Heart right ventricle (tissue), 16 donors: ENCODE measurements at places on chromosomes 1 and 21. TPM values are rescaled to one million over a fixed set of nuclear protein-coding genes. Genes with fewer than 3 reads are reported as not detected.

- H3K27ac ChIP-seq = no peak overlapping the region
- no peaks in the 10 kb centered on the region for H3K36me3 ChIP-seq
- H3K4me1 ChIP-seq = no peaks in the 10 kb centered on the region
Measured at GRCh38 chr1:83741770-83742169, 257.2 kb downstream of the TTLL7 start.

BSND gene
- total RNA-seq = not detected

DENND2C gene
- 3.6 TPM for total RNA-seq

DNA sequence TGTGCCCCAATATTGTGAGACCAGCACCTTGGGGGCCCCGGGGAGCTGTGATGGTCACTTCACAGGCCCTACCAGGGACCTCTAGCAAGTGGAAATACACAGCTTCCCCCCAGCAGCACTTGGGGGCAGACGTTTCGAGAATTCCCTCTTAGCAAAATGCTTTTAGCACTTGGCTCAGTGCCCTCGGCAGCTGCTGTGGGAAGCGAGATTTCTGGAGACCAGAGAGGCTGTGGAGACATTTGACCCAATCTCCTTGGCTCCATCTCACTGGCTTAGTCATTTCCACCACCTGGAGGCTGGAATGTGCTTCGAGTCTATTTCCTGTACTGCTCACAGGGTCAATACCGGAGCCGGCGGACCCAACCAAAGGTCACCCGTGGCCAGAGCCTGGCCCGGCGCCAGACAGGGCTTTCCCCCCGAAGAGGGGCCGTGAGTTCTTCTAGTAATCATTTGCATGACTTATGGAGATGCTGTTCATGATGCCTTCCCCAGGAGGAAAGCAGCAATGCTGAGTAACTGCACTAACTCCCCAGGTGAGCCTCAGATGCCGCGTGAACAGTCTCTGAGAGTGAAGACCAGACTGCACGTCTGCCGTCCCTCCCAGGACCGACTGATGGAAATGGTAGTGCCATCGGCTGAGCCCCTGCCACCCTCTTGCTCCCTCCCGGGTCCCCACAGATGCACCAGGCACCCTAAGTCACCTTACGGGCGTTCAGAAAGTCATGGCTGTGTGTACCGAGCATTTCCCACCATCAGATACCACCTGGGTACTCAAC, 4.4 kb upstream of the C2CD2 start:
- H3K4me3 ChIP-seq = no peak overlapping the region
- peaks cover 9% of the 10 kb centered on the region for H3K27me3 ChIP-seq
- DNase-seq = peak; percentile 72
- no peaks in the 10 kb centered on the region for H3K36me3 ChIP-seq

DNA sequence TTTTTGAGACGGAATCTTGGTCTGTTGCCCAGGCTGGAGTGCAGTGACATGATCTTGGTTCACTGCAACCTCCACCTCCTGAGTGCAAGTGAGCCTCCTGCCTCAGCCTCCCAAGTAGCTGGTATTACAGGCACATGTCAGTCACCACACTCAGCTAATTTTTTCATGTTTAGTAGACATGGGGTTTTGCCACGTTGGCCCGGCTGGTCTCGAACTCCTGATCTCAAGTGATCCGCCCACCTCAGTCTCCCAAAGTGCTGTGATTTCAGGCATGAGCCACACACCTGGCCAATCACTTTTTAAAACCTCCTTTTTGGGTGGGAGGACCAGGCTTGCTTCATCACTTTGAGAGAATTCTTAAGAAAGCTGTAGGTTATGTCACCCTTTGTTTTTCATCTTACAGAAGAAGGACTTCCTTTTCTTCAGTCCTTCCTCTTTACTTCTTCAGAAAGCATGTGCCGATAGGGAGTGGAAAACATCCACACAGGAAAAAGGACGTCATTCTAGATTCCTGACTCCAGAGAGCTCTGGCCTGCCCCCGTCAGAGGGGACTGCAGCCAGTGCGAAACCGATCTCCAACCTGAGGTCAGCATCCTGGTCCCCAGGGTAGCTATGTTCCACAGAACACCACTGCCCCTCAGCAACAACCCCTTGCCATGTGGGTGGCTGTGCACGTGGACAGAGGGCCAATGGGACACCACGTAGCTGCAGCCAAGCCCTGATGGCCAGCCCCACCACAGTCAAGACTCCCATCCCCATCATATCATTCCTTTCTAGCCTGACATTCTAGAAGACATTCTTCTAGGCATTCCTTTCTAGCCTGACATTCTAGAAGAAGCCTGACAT, 21.9 kb downstream of the NCF2 start:
- H3K36me3 ChIP-seq = peaks cover 85% of the 10 kb centered on the region
- H3K4me1 ChIP-seq = peaks cover 16% of the 10 kb centered on the region
- H3K27me3 ChIP-seq = no peaks in the 10 kb centered on the region
- peak; percentile 56 for DNase-seq
- no peak overlapping the region for H3K4me3 ChIP-seq
- H3K27ac ChIP-seq = peak overlapping the region; percentile 85

ASPM gene
- 0.51 TPM for total RNA-seq

GRCh38 chr1:174938281-174939007, 61.3 kb upstream of the CACYBP start:
- no peaks in the 10 kb centered on the region for H3K36me3 ChIP-seq
- peak overlapping the region; percentile 32 for H3K4me3 ChIP-seq
- no peak for DNase-seq
- no peaks in the 10 kb centered on the region for H3K4me1 ChIP-seq
- H3K27me3 ChIP-seq = no peaks in the 10 kb centered on the region

- no peaks in the 10 kb centered on the region for H3K27me3 ChIP-seq
- H3K4me3 ChIP-seq = no peak overlapping the region
- H3K27ac ChIP-seq = no peak overlapping the region
Measured at GRCh38 chr21:46194374-46195334, 10.4 kb upstream of the SPATC1L start.

SPRR4 gene
- total RNA-seq = not detected

MRPS15 gene
- total RNA-seq = 102 TPM

GRCh38 chr1:21906173-21907078, 30.7 kb downstream of the HSPG2 start:
- no peaks in the 10 kb centered on the region for H3K36me3 ChIP-seq
- peak; percentile 82 for DNase-seq
- peaks cover 88% of the 10 kb centered on the region for H3K4me1 ChIP-seq
- H3K27ac ChIP-seq = peak overlapping the region; percentile 90

TACSTD2 gene
- total RNA-seq = 0.21 TPM

GRCh38 chr21:31335957-31336738, 7.9 kb downstream of the TIAM1 start:
- peaks cover 23% of the 10 kb centered on the region for H3K4me1 ChIP-seq
- no peak overlapping the region for H3K4me3 ChIP-seq
- H3K27ac ChIP-seq = no peak overlapping the region
- H3K36me3 ChIP-seq = no peaks in the 10 kb centered on the region
- peak; percentile 29 for DNase-seq
- peaks cover 4% of the 10 kb centered on the region for H3K27me3 ChIP-seq

- no peak for DNase-seq
- peaks cover 31% of the 10 kb centered on the region for H3K4me1 ChIP-seq
- no peak overlapping the region for H3K4me3 ChIP-seq
- H3K27ac ChIP-seq = peak overlapping the region; percentile 75
- no peaks in the 10 kb centered on the region for H3K27me3 ChIP-seq
Measured at GRCh38 chr1:85330711-85331290, 54.4 kb upstream of the BCL10 start.

GRCh38 chr1:229342656-229343569, at the start of gene CCSAP:
CCSAP (minus strand) TSS chr1:229343047; CDS start chr1:229342465, 582 bp downstream.
- H3K4me1 ChIP-seq = peaks cover 4% of the 10 kb centered on the region
- H3K4me3 ChIP-seq = peak within 1 kb of the TSS; percentile 70
- H3K27ac ChIP-seq = peak within 1 kb of the TSS; percentile 72
- peak; percentile 35 for DNase-seq
- H3K27me3 ChIP-seq = no peaks in the 10 kb centered on the region
- H3K36me3 ChIP-seq = no peaks in the 10 kb centered on the region
